ENCODE measurements at places on chromosomes 5 and 9. TPM values are rescaled to one million over a fixed set of nuclear protein-coding genes. Genes with fewer than 3 reads are reported as not detected.

The GMCL2 gene
- total RNA-seq = not detected

GRCh38 chr5:79346420-79346824, 110.5 kb downstream of the JMY start:
- DNase-seq = no peak
- H3K27ac ChIP-seq = no peak overlapping the region
- no peaks in the 10 kb centered on the region for H3K36me3 ChIP-seq

GRCh38 chr5:157892974-157893373, 34.0 kb upstream of the CLINT1 start:
- H3K27ac ChIP-seq = no peak overlapping the region
- H3K4me1 ChIP-seq = peaks cover 7% of the 10 kb centered on the region
- H3K36me3 ChIP-seq = no peaks in the 10 kb centered on the region
- H3K27me3 ChIP-seq = no peaks in the 10 kb centered on the region
- no peak for DNase-seq
- H3K4me3 ChIP-seq = no peak overlapping the region

DNA sequence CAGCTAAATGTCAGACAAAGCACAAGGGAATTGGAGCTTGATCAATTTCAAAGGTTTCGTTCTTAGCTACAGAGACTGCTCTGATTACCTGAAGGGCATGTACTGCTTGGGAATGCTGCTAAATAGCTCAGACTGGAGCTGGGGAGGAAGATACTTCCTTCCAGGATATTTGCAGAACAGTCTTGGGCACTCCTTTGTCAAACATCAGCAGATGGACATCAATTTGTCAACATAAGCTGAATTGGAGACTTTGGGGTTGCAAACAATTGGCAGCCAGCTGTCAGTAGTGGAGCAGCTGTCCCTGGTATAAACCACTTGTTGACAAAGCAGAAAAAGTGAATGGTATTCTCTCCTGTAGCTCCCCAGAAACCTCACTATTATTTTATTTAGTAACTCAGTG, 182.0 kb downstream of the CCDC192 start:
- H3K36me3 ChIP-seq = no peaks in the 10 kb centered on the region
- H3K4me1 ChIP-seq = no peaks in the 10 kb centered on the region
- no peaks in the 10 kb centered on the region for H3K27me3 ChIP-seq

The GADD45G gene
- total RNA-seq = 1.0 TPM

The FAM151B gene
- 1.9 TPM for total RNA-seq

The GHR gene
- total RNA-seq = 7.9 TPM

GRCh38 chr5:55920784-55921183, 69.6 kb downstream of the IL31RA start:
- no peaks in the 10 kb centered on the region for H3K36me3 ChIP-seq
- no peaks in the 10 kb centered on the region for H3K27me3 ChIP-seq
- H3K4me1 ChIP-seq = peaks cover 2% of the 10 kb centered on the region
- no peak for DNase-seq
- H3K27ac ChIP-seq = no peak overlapping the region
- no peak overlapping the region for H3K4me3 ChIP-seq

The AFAP1L1 gene
- total RNA-seq = 0.36 TPM

The NAA35 gene
- total RNA-seq = 35.0 TPM

The SLCO6A1 gene
- 6.2 TPM for total RNA-seq

The TAF11L10 gene
- total RNA-seq = not detected

DNA sequence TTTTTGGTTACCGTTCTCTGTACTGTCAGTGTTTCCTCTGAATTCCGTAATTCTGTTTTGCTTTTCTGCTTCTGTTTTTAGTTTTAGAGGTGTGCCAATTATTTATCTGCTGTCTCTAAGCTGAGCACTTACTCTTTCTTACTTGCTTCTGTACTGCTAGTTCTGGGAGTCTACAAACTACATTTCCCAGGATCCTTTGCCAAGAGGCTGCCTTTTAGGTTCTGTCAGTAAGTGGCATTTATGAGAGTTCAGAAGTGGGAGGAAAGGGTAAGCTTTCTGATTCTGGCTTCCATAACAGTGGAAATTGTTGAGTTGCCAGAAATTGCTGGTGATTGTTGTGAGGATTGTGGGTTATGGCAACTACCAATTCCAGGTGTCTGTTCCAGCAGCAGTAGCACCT, 102.4 kb downstream of the OSTF1 start:
- H3K36me3 ChIP-seq = no peaks in the 10 kb centered on the region
- no peak overlapping the region for H3K4me3 ChIP-seq
- peaks cover 1% of the 10 kb centered on the region for H3K4me1 ChIP-seq

The PDGFRB gene
- 100 TPM for total RNA-seq

DNA sequence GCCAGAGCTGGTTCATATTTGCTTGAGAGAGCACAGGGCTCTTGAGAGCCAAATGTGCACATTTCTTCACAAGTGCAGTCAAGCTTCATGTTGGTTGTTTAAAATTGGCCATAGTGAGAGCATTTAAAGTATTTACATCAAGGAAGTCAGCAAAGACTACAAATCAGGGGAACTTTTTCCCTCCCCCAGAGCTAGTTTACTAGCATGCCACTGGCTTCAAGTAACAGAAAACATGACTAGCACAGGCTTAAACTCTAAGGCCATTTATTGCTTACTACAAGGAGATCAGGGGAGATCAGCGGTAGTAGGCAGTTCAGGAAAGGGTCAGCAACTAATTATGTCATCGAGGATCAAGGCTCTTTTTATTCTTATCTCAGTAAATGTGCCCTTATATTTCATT, 11.0 kb upstream of the CCDC171 start:
- H3K4me1 ChIP-seq = peaks cover 13% of the 10 kb centered on the region
- no peak for DNase-seq
- H3K36me3 ChIP-seq = no peaks in the 10 kb centered on the region
- H3K27ac ChIP-seq = peak overlapping the region; percentile 93

The EDIL3 gene
- total RNA-seq = 51.3 TPM

The LEAP2 gene
- 2.6 TPM for total RNA-seq

- no peak for DNase-seq
- no peak overlapping the region for H3K4me3 ChIP-seq
- H3K4me1 ChIP-seq = no peaks in the 10 kb centered on the region
- peaks cover 12% of the 10 kb centered on the region for H3K36me3 ChIP-seq
- H3K27ac ChIP-seq = no peak overlapping the region
These were observed 8.6 kb downstream of the MFAP3 start for GRCh38 chr5:154047324-154047723.

- peak within 1 kb of the TSS; percentile 92 for H3K27ac ChIP-seq
- DNase-seq = peak; percentile 81
These were observed at the start of gene AK3 for GRCh38 chr9:4740638-4741364. TSS of gene AK3 (minus strand) at chr9:4741202. CDS start at chr9:4741087, 115 bp downstream.

The AK8 gene
- total RNA-seq = 2.1 TPM

DNA sequence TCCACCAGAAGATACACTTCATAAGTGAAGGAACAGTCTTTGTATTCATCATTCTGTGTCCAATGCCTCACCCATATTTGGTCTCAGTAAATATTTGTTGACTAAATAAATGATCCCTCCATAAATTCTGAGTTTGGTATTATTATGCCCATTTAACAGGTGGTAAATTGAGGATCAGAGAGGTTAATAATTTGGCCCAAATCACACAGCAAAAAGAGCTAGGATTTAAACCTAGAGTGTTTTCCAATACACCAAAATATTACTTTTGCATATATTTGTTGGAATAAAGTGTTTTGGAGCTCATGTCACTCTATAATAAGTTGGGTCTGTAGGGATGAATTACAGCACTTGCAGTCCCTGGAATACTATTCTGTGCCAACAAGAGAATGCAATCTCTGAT, 470.3 kb downstream of the ARHGEF28 start:
- H3K27me3 ChIP-seq = no peaks in the 10 kb centered on the region
- H3K4me1 ChIP-seq = peaks cover 22% of the 10 kb centered on the region
- DNase-seq = no peak
- no peak overlapping the region for H3K27ac ChIP-seq
- H3K4me3 ChIP-seq = no peak overlapping the region

The HTR1A gene
- 0.13 TPM for total RNA-seq

- H3K27ac ChIP-seq = peak overlapping the region; percentile 86
- peaks cover 50% of the 10 kb centered on the region for H3K4me1 ChIP-seq
- no peaks in the 10 kb centered on the region for H3K36me3 ChIP-seq
- no peak overlapping the region for H3K4me3 ChIP-seq
- H3K27me3 ChIP-seq = no peaks in the 10 kb centered on the region
- peak; percentile 21 for DNase-seq
These were observed 25.7 kb downstream of the DPYSL3 start for GRCh38 chr5:147483961-147484707.

GRCh38 chr5:97559827-97560598, 377.0 kb upstream of the RIOK2 start:
- H3K4me3 ChIP-seq = no peak overlapping the region
- H3K27ac ChIP-seq = no peak overlapping the region
- no peaks in the 10 kb centered on the region for H3K36me3 ChIP-seq
- DNase-seq = no peak
- no peaks in the 10 kb centered on the region for H3K4me1 ChIP-seq
- H3K27me3 ChIP-seq = no peaks in the 10 kb centered on the region

DNA sequence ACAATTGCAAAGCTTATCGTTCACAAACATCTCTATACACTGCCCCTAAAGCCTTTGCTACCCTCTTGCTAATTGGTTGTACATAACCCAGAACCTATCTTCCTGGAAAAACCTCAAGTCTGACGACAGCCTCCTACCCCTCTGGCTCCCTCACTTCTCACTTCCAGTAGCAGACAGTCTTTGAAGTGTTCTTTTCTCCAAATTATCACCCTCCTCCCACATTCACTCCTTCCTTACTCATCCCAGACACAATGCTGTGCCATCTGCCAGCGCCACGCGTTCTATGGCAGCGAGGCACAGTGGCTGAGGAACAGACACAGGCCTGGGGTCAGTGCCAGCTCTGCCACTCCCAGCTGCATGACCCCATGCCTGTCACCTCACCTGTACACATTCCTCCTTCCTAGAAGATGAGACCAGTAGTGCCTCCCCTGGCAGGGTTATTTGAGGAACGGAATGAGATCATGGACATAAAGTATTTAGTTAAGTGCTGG, 27.7 kb downstream of the CLTA start:
- H3K4me1 ChIP-seq = no peaks in the 10 kb centered on the region
- DNase-seq = no peak
- no peaks in the 10 kb centered on the region for H3K27me3 ChIP-seq
- H3K4me3 ChIP-seq = no peak overlapping the region

The CCNO gene
- 0.20 TPM for total RNA-seq

The BARHL1 gene
- total RNA-seq = 0.11 TPM

- H3K36me3 ChIP-seq = no peaks in the 10 kb centered on the region
- peaks cover 7% of the 10 kb centered on the region for H3K27me3 ChIP-seq
- no peaks in the 10 kb centered on the region for H3K4me1 ChIP-seq
- no peak overlapping the region for H3K4me3 ChIP-seq
- no peak overlapping the region for H3K27ac ChIP-seq
- DNase-seq = no peak
These were observed 78.5 kb downstream of the CACNA1B start for GRCh38 chr9:137956039-137956438.

GRCh38 chr5:127029581-127030258, 638 bp downstream of the MARCHF3 start:
- H3K27me3 ChIP-seq = peaks cover 68% of the 10 kb centered on the region
- DNase-seq = peak; percentile 54
- no peaks in the 10 kb centered on the region for H3K36me3 ChIP-seq
- peaks cover 17% of the 10 kb centered on the region for H3K4me1 ChIP-seq
- peak overlapping the region; percentile 61 for H3K27ac ChIP-seq
- H3K4me3 ChIP-seq = peak overlapping the region; percentile 87

The ZNF622 gene
- 25.5 TPM for total RNA-seq

DNA sequence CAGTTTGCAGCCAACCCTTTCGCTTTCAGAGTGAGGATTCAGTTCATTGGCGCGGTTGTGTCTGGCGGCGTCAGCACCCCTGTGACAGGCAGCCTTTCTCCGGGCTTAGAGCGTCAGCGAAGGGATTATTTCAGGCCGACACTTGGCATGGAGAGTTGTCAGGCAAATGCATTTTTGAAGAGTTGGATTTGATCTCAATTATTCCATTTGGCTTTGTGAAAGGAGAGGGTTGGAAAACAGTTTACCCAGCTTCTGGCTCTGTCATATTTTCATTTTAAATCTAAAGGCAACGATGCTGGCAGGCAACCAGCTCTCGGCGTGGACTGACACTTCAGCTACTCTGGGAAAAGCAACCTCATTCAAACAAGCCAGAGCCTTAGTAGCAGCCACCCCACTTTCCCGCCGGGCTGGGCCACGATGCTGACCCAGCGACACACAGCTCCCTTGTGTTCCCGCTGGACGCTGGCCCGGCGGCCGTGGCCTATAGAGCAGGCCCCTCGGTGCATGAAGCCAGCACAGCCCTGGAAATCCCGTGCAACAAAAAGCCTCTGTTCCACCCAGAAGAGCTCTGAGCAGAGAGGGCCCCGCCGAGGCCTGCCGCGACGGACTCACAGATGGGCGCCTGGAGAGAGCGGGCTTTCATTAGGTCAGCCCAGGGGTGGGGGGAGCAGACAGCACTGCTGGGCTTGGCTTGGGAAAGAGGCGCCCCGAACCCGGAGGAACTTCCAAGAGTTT, 28.9 kb upstream of the LPCAT1 start:
- H3K4me1 ChIP-seq = no peaks in the 10 kb centered on the region
- H3K27ac ChIP-seq = no peak overlapping the region
- H3K4me3 ChIP-seq = no peak overlapping the region
- no peak for DNase-seq
- H3K36me3 ChIP-seq = no peaks in the 10 kb centered on the region

DNA sequence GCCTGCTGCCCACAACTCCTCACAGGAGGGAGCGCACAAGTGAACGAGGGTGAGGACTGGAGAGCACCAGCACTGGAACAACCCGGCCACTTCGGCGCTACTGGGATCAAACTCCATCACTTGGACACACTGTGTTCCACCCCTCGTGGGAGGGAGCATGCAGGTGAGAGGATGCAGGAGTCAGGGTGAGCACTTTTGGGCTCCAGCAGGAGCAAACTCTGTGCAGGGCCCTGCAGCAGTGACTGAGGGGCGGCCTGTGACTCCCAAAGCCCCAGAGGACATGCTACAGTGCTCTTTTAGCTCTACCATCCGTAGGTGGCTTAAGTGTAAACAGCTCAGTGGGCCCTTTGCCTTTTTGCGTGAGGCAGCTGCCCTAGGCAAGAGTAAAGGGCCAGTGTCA, 4.4 kb upstream of the MOCS2 start:
- H3K27ac ChIP-seq = no peak overlapping the region
- H3K4me3 ChIP-seq = no peak overlapping the region

The SPATA31A5 gene
- total RNA-seq = not detected

GRCh38 chr9:38523121-38523520, 97.3 kb downstream of the ANKRD18A start:
- no peaks in the 10 kb centered on the region for H3K27me3 ChIP-seq
- no peak overlapping the region for H3K4me3 ChIP-seq
- H3K4me1 ChIP-seq = peaks cover 11% of the 10 kb centered on the region
- DNase-seq = no peak

GRCh38 chr5:121982146-121982892, 20.5 kb downstream of the SRFBP1 start:
- H3K4me1 ChIP-seq = peaks cover 2% of the 10 kb centered on the region
- no peaks in the 10 kb centered on the region for H3K27me3 ChIP-seq
- no peak overlapping the region for H3K27ac ChIP-seq
- H3K36me3 ChIP-seq = peaks cover 2% of the 10 kb centered on the region

DNA sequence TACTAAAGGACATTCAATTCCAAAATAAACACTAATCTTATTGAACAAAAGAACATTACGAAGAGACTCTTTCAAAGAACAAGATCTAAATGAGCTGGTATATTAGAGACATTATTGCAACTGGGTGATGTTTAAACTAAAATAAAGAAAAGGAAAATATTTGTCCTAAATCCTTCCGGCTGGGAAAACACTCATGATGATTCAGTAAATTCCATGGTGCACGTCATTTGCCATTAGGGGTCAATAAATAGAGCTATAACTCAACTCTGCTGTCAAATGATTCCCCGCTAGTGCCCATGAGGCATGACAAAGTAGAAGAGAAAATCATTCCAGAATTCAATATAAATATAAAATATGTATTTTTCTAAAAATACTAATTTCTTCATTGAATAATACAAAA, 565.5 kb upstream of the TUSC1 start:
- peaks cover 2% of the 10 kb centered on the region for H3K4me1 ChIP-seq
- H3K27ac ChIP-seq = no peak overlapping the region
- no peaks in the 10 kb centered on the region for H3K27me3 ChIP-seq
- H3K36me3 ChIP-seq = no peaks in the 10 kb centered on the region
- DNase-seq = no peak
